Muscle of arm (tissue), 14 donors: ENCODE measurements at places on chromosomes 3 and 15.

GRCh38 chr3:16427103-16427965, 86.2 kb downstream of the RFTN1 start:
- DNase-seq: no peak

- no peak for DNase-seq
Observed at GRCh38 chr3:124850633-124851032, 36.5 kb downstream of the ITGB5 start.

GRCh38 chr3:52852419-52852818, 17.6 kb upstream of the MUSTN1 start:
- no peak for DNase-seq

- no peak for DNase-seq
Observed at GRCh38 chr3:19739504-19739903, 194.5 kb downstream of the EFHB start.

DNA sequence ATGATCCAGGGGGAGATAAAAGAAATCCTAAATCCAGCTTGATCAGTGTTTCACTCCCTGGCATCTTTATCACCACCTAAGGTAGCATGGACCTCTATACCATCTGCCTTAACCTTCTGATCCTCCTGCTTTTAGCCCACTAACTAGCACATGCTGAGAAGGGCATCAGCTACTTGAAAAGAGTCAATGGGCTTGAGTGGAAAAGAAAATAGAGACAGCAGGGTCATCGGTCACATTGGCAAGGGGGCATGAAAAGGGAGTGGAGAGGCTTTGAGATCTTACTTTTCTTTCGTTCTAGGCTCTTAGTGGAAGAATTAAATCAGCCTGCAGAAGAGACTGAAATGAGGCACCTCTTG, 239 bp upstream of the ZFYVE19 start:
- no peak for DNase-seq

GRCh38 chr3:45992821-45993221, 2.8 kb downstream of the FYCO1 start:
- no peak for DNase-seq

GRCh38 chr3:106256249-106256957, 387.6 kb upstream of the CBLB start:
- no peak for DNase-seq

DNA sequence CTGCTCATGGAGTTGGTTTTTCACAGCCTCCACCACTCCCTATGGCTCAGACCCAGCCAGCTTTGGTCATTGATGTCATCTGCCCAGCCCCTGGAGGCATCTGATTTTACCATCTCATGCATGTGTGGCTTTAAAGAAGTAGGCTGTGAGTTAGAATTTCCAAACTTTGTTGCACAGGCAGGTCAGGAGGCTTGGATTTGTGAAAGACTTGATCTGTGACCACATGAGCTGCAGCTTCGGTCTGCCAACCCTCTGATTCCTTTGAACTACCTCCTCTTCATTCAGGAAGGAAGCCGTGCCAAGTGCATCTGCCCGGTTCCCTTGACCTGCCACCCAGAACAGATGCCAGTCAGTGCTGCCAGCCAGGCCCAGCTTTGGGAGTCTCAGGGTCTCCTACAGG, 9.2 kb downstream of the CTXND1 start:
- DNase-seq: no peak

GRCh38 chr3:187104342-187104741, 35.0 kb downstream of the RPL39L start:
- DNase-seq: no peak

GRCh38 chr3:196082619-196082971, 705 bp upstream of the TFRC start:
- no peak for DNase-seq

DNA sequence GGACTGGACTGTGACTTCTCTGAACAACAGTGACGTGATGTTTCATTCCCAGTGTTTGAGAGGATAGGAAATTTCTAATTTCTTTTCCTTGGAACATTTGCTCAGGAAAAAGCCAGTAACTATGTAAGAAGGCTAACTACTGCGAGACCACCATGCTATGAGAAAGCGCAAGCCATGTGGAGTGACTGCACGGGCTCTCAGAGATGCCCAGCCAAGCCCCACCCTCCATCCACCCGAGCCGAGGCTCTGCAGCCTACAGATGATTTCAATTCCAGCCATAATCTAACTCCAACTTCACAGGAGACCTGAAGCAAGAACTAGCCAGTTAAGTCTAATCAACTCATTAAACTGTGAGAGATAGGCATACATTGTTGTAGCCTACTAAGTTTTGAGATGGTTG, 124.3 kb downstream of the GREM1 start:
- DNase-seq: no peak

- no peak for DNase-seq
Observed at GRCh38 chr3:39268549-39268900, 11.3 kb downstream of the CX3CR1 start.

DNA sequence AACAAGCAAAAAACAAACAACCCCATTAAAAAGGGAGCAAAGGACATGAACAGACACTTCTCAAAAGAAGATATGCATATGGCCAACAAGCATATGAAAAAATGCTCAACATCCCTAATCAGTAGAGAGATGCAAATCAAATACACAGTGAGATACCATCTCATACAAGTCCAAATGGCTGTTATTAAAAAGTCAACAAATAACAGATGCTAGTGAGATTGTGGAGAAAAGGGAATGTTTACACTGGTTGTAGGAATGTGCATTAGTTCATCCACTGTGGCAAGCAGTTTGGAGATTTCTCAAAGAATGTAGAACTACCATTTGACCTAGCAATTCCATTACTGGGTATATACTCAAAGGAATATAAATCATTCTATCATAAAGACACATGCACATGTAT, 44.5 kb downstream of the RIOX2 start:
- no peak for DNase-seq

DNA sequence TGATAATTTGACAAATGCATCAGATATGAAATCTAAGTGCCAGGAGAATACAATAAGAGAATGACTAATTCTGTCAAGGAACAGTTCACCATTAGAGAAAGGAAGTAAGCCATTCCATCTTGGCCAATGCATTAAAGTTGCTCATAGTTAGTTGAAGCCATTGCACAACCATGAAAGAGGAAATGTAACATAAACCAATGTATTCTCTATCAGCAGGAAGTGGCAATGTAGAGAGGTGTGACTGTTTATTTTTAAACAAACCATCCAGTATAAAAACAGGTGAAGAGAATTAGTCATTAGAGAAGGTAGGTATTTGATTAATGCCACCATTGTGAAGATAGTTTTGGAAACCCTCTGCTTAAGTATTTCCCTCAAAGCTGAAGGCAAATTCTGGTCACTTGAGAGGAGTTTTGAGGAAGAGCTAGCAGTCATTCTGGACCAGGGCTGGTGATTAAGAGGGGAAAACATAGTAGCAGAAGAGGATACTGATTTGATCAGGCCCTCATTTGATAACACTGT, 10.7 kb upstream of the ANXA2 start:
- no peak for DNase-seq
